ENCODE measurements at places on chromosomes 1 and 21.
A peak's percentile ranks its signal among the peaks of the same experiment; 100 is the strongest.

- DNase-seq = no peak
Measured at GRCh38 chr1:11418056-11418455, 60.9 kb upstream of the DISP3 start.

DNA sequence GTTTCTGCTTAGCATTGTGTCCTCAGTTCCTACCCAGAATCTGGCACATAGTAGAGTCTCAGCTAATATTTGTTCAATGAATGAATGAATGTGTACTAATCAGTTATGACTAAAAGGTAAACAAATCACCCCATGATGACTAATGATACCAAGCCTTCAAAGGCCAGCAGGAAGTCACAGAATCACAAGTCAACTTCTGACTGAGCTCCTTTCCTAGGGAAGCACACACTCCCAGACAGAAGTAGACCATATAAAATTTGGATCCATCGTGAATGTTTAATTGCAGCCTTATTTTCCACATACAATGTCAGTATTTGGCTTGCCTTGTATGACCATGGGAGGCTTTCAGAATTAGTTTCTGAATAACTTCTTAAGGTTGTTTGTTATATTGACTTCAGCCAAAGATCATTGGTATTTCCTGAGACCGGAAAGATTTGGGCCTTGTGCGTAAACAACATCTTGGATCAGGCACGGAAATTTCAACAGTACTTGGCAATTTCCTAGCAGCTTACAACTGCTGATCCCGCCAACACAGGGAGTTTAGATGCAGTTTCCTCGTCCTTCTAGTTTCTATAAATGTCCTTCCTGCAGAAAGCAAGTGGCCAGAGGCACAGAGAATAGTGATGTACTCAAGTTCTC is 185.9 kb upstream of the ATP1B1 start:
- DNase-seq = peak; percentile 64

DNA sequence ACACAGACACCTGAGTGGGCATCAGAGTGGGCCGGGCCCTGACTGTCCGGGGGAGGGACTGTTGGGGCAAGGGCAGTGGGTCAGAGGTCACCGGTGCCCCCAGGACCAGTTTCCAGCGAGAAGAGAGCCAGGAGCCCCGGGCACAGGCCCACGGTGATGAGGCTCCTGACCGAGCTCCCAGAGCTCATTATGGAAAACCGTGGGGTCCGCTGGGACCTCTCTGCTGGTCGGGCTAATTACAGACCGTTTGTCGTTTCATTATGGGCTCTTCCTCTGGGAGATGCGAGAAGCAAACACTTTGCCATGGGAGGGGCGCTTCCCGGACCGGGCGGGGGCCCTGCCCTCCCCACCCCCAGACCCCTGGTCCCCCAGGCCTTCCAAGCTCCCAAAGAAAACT is 12.0 kb upstream of the TTLL10 start:
- DNase-seq = no peak

GRCh38 chr1:167648252-167648849 is 18.3 kb downstream of the RCSD1 start:
- DNase-seq = no peak

DNA sequence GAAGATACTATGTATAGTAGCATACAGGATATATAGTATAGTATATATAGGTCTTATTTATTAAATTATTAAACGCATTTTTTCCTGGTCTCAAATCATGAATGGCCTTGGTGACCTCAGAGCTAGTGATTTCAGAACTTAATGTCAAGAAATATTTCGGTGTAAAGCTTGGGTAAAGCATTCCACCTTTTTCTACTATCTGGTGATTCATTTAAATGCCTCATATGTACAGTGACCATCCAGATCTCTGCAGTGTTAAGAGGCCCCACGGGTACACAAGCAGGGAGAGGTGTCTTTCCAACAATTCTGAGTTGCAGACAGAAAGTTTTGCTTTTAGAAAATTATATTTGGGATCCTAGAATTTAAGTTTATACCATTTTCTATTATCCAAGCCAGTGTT is 626.5 kb downstream of the PTPRC start:
- DNase-seq = no peak

DNA sequence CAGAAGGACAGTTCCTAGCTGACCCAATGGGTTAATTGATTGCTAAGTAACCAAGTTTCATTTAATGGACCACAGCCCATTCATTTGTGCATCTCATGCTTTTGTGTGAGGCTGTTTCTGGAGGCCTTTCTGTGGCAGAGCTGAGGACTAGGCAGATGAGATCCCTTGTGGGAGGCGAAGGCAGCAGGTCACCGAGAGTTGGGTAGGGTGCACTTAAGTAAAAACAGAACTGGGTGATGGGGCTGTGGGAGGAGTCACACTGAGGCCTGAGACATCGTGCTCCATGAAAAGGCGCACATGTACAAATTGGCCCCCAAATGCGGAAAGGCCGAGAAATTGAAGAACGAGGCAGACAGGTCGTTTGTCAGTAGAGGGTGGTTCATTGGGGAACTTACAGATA is 60.9 kb downstream of the S100B start:
- DNase-seq = no peak

- no peak for DNase-seq
Measured at GRCh38 chr1:152582647-152583046, 2.3 kb upstream of the LCE3D start.

GRCh38 chr21:45386728-45387371 is 18.1 kb upstream of the COL18A1 start:
- DNase-seq = no peak

- no peak for DNase-seq
Measured at GRCh38 chr1:53622531-53622930, 116.4 kb downstream of the GLIS1 start.

- no peak for DNase-seq
Measured at GRCh38 chr1:119670898-119671297, 22.8 kb upstream of the ZNF697 start.

DNA sequence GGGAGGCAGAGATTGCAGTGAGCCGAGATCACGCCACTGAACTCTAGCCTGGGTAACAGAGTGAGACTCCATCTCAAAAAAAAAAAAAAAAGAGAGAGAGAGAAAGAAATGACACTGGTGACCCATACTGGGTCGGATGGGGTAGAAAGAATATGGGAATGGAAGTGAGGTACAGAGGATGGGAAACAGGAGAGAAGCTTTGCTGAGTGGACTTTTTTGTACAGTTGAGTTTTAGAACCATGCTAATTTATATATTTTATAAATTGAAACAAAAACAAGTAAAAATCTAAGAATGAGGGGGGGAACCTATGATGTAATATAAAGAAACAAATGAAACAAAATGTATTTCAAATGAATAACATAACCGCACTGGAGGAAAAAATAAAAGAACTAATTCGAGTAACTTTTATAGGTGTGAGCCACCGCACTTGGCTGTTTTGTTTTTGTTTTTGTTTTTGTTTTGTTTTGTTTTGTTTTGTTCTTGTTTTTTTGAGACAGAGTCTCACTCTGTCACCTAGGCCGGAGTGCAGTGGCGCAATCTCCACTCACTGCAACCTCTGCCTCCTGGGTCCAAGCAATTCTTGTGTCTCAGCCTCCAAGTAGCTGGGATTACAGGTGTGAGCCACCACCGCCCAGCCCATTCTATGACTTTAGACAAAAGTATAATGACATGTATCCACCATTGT is 18.3 kb upstream of the KLF17 start:
- DNase-seq = no peak

GRCh38 chr1:220326578-220326977 is 54.3 kb upstream of the RAB3GAP2 start:
- DNase-seq = no peak

- no peak for DNase-seq
Measured at GRCh38 chr1:34477632-34478141, 277.2 kb upstream of the GJB5 start.

- DNase-seq = no peak
Measured at GRCh38 chr1:180610556-180611015, 21.2 kb upstream of the XPR1 start.

DNA sequence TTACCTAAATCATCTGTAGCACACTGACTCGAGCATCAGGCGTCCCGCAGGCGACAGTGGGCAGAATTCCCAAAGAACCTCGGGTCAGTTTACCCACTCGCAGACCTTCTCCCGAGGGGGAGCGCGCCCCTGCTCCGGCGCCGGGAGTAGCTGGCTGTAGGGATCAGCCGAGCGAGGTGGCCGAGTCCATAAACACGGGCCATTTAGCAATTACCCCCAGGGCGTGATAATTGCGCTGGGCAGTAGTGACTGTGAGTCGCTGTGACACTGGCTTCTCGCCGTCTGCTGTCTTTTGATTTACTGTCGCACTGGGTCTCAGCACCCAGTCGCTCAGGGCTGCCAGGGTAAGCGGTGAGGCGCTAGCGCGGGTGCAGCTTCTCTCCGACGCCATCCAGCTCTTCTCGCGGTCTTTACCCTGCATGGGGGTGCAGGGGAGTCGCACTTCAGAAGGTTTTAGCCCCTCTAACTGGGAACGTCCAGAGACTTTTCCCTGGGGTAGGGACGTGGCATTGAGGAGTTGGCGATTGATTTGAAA is 16.2 kb downstream of the HLX start:
- no peak for DNase-seq

DNA sequence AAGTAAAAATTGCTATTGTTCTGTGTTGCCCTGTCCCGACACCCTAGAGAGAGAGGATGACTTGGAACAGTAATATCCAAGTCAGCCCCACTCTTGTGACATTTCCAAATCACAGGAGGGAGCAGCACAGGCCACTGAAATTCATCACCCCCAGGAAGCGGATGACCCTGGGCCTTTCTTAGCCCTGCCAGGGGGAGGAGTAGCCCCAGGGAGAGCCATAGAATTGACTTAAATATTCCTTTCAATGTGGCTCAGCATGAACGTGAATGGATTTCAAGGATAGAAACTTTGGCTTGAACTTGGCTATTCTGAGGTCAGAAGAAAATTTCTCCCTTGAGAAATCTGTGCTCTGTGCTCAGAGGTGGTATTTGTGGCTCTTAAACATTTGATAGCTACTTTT is 80.6 kb downstream of the CENPF start:
- no peak for DNase-seq

DNA sequence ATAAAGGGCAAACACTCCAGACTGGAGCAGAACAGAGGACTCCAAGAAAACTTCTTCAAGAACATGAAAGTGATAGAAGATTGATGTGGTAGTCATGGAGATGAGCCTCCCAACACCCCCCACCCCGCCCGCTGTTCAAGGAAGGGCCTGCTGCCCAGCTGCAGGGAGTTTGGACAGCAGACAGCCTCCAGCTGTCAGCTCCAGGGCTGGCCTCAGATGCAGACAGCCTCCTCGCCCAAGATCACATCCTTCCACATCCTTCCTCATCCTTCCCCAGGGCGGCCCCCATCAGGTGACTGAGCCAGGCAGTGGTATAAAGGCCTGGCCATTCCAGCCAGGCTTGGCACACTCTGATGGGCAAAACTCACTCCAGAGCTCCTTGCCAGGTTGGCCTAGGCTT is 24.6 kb downstream of the HMGN2 start:
- no peak for DNase-seq

GRCh38 chr1:78070758-78071157 is 25.0 kb downstream of the GIPC2 start:
- no peak for DNase-seq

GRCh38 chr1:79648126-79648525 is 641.6 kb upstream of the ADGRL4 start:
- DNase-seq = no peak

DNA sequence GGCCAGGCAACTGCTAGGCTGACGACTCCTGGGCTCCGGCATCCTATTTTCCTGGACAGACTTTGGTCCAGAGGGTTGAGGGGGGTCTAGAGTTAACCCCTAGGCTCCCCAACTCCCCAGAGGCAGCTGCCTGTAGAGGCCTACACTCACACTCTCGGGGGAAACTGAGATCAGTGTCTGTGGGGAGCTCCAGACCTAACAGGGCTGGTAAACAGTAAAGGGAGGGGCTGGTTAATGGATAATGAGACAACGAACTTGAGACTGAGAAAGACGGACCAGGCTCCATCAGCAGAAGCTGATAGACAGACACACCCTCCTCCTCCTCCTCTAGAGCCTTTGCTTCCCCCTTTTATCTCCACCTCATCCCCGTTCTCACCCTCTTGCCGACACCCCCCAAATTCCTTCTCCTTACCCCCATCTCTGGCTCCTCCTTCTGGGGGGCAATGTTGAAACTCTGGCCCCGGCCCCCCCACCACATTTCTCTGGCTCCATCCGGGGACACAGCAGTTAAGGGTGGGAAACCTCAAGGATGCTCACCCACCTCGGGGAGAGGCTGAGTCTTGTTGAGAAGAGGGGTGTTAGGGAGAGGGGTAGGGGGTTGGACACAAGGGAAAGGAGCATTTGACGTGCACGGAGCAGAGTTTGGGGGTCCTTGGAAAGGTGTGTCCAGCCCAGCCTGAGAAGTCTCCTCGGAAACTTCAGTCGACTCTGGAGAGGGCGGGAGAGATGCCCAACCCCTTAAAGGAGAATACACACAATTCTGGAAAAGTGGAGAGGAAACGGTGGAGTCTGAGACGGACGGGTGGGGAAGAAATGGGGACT is at the start of gene MTMR11:
Gene MTMR11 (minus strand): TSS at position 710 of the 822 bp plus-strand sequence. CDS start 232 bp downstream, at position 478.
- DNase-seq = peak; percentile 51

DNA sequence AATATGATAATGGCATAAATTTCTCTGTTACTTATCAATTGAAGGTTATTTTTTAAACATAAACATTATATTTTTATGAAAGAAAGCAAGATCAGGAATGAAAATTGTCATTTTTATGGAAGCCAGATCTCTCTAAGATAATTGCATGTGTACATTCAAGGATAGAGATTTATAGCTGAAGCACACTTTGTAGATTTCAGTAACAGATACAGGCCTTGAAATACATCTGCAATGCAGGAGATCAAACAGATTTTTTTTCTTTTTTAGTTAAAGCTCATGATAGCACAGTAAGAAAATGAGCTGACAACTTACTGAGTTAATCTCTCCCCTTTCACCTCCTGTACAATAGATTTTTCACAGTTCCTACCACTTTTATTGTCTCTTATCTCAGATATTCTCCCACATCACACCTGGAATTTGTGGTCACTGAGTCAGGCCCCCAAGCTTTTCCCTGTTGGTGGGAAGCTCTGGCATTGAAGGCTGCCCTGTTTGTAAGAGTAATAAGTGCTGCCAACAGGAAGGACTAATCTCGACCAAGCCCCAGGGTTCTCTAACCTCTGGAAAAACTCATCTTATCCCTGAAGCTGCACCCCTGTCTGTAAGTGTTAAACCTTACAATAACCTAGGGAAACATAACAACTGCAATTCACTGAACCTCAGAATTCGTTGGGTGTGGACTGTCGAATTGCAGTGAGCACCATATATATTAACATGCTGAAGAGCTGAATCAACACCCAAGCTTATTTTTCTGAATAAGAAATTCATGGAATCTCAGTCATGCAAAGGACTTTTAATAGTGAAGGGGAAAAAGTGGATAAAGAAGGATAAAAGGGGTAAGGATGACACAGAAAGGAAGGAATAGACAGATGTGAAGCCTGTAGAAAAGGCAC is 599.0 kb downstream of the LMO4 start:
- DNase-seq = peak; percentile 40

DNA sequence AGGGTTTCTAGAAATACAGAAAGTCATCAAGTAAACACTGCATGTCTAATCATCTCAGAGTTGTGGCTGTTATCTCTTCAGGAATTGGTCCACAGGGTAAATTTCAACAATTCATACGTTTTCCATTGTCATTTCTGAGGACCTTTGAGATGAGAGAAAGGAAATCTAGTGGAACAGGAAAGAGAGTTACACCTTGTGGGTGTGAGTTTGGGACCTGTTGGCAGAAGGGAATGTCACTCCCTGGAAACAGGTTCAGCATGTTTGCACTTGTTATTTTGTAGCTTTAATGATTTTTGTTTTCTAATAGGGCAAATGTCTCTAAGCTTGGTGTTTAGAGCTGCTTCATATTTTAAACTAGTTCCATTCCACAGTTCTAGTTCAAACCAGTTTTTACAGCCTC is 5.6 kb downstream of the TMEM167B start:
- no peak for DNase-seq

- DNase-seq = no peak
Measured at GRCh38 chr1:177163844-177164379, 600 bp downstream of the ASTN1 start.

All from Calu3 (cell line).